ENCODE measurements at places on chromosomes 13 and 19. TPM values are rescaled to one million over a fixed set of nuclear protein-coding genes. Genes with fewer than 3 reads are reported as not detected.

Gene RXFP2
- polyA plus RNA-seq: 0.89 TPM

- DNase-seq: no peak
Measured at GRCh38 chr13:73748404-73748803, 385.8 kb downstream of the KLF12 start.

DNA sequence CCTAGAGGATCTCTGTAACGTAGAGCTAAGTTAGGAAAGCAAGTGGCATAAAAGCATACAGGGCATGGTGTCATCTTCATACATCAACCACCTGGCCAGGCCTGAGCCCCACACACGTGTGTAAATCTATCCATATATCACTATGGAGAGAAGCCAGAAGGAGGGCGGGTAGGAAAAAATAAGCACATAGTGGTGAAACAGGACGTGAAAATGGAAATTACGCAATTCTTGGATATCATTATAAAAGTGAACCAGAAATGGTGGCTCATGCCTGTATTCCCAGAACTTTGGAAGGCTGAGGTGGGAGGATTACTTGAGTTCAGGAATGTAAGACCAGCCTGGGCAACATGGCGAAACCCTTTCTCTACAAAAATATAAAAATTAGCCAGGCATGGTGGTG lies 43.4 kb downstream of the PDCD5 start:
- DNase-seq: no peak

Gene TMEM255B
- polyA plus RNA-seq: 7.0 TPM

GRCh38 chr13:27043013-27043412 lies 128.6 kb downstream of the USP12 start:
- no peak for DNase-seq

Gene RAB20
- polyA plus RNA-seq: 8.5 TPM

- no peak for DNase-seq
Measured at GRCh38 chr19:17778968-17779929, 15.7 kb upstream of the B3GNT3 start.

Gene PIK3R2
- polyA plus RNA-seq: 30.4 TPM

Gene NANOS3
- polyA plus RNA-seq: 1.3 TPM

DNA sequence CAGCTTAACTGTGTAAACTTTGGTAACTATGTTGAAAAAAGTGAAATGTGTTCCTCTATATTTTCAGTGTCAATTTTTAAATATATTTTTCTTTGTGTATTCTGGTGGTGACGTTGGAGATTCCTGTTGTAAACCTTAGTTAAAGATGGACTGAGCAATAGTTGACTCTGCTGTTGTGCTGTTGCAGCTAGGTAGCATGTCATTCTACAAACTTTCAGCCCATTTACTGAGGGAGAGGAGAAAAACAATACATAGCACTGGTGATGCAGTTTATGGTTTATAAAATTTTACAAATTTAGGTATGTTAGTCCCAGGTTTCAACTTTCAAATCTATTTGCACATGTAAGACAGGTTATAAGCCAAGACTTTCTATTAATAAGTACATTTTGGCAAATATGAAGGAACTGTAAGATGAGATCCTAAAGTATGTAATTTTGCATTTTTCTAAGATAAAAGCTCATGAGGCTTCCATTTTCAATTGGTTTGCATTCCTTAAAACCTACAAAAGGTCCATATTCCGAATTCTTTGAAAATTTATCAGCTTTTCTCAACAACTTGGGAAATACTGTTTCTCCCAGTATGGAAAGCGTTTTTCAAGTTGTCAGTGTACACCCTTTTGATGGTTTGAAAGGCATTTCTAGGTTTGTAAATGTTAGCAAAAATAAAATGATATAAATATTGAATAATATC lies 1.5 kb downstream of the NDFIP2 start:
- no peak for DNase-seq

DNA sequence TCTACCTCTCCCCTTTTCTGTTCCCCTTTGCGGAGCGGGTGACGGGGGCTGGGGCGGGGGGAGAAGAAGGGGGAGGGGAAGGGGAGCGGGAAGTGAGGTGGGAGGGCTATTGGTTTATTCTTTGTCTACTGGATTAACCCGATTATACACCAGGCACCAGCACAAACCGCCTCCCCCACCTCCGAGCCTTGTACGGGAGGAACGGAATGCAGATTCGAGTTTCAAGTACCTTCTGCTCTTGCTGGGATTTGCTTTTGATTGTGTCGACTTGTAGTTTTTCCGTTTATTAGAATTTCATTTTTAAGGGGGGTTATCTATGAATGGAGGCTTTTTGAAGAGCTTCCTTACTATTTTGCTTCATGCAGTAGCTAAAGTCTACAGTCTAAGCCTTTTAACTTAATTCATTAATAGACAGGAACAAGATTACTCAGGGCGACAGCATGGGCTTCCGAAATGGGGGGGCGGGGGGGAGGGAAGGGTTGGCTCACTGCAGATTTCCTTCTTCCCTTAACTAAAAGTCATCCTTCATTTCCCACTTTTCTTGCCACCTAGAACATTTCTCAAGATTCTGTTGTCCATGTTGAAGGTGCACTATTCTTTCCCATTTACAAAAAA lies 937 bp upstream of the SPRY2 start:
- DNase-seq: no peak

Gene CERS1
- 7.2 TPM for polyA plus RNA-seq

Gene C19orf67
- polyA plus RNA-seq: 0.11 TPM

Gene ZNF582
- 14.2 TPM for polyA plus RNA-seq

- no peak for DNase-seq
Measured at GRCh38 chr13:110237875-110238817, 68.8 kb downstream of the COL4A1 start.

GRCh38 chr13:49351871-49352270 lies 92.0 kb downstream of the CAB39L start:
- DNase-seq: no peak

Gene NUMBL
- polyA plus RNA-seq: 15.9 TPM

GRCh38 chr19:34686455-34686854 lies 9.0 kb downstream of the ZNF302 start:
- no peak for DNase-seq

DNA sequence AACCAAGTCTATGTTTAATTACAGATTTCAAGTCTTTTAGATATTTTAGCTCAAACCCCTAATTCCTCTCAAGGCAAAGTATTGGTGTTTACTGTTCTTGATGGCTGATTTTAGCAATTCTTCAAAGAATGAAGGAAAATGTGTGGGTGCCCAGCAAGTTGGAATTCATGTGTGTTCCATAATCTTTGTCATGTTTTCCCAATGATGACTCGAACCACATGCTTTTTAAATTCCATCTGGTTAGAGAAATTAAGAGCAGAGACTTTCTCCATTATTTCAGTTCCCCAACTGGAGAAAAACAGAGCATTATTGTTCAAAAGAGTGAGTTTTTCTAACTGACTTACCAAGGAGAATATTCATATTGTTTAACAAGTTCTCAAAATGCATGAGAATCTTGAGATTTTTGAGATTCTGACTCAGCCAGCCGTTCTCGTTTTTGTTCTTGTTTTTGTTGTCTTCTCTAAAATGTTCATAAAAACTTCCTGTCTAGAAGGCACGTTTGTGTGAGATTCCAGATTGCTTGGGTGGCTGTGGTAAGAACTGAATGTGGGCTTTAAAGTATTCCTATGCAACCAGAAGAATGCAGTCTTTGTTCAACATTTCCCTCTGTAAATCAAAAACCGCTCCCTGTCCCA lies 404.7 kb downstream of the IRS2 start:
- no peak for DNase-seq

DNA sequence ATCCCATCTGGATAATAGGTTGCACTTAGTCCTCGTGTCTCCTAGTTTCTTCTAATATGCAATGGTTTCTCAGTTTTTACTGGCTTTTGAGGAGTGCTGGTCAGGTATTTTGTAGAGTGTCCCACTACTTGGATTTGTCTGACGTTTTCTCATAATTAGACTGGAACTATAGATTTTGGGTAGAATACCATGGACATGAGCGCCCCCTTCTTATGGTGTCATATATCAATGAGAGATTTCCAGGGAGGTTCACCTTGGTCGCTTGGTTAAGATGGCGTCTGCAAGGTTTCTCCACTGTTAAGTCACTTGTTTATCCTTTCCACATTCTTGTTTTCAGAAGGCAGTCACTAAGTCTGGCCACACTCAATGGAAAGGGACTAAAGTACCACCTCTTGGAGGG lies 6.7 kb downstream of the SOHLH2 start:
- no peak for DNase-seq

- DNase-seq: no peak
Measured at GRCh38 chr13:73733706-73734105, 400.5 kb downstream of the KLF12 start.

GRCh38 chr13:78383071-78383484 lies 220.3 kb downstream of the POU4F1 start:
- no peak for DNase-seq

Gene RFPL4A
- polyA plus RNA-seq: not detected

Gene ZNF525
- polyA plus RNA-seq: 9.9 TPM

Gene GRK1
- polyA plus RNA-seq: 0.08 TPM

Gene OR7C1
- polyA plus RNA-seq: 0.12 TPM

Gene PEG3
- polyA plus RNA-seq: 85.0 TPM

Gene BRME1
- polyA plus RNA-seq: 7.3 TPM

- DNase-seq: no peak
Measured at GRCh38 chr13:28792992-28793391, 27.1 kb upstream of the MTUS2 start.

DNA sequence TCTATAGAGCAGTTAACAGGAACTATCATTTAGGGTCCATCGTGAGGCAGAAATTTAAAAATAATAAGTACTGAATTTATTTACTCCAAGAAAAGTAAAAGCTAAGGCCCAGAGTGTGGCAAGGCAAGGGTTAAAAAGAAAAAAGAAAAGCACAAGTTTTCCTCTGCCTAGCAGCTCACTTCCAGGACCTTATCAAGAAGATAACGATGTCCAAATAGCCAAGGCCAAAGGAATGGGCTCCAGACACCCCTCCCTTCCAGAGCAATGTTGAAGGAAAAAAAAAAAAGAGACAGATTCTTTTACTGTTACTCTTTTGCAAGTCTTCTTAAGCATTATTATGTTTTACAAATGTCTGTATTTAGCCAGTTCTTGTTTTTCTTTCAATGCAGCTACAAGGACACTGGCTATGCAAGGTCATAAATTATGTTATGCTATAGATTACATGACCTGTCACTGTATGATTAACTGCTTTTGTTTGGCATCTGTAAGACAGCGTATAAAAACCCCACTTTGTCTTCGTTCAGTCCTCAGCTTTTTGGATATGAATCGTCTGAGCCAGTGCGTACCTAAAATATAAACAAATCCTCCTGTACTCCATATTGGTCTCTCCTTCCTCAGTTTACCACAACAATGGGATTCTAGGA lies 2.9 kb upstream of the ZNF700 start:
- DNase-seq: no peak

GRCh38 chr19:41748012-41748411 lies 7.3 kb upstream of the CEACAM6 start:
- DNase-seq: no peak

GRCh38 chr13:98522371-98522770 lies 54.5 kb downstream of the STK24 start:
- no peak for DNase-seq

- no peak for DNase-seq
Measured at GRCh38 chr19:1833540-1833939, 14.7 kb downstream of the REXO1 start.

- DNase-seq: peak; percentile 30
Measured at GRCh38 chr19:39590265-39590664, 12.1 kb upstream of the LGALS13 start.

GRCh38 chr19:34150558-34150957 lies 21.7 kb upstream of the LSM14A start:
- DNase-seq: no peak

GRCh38 chr13:36674337-36675212 lies 755 bp downstream of the SERTM1 start:
- no peak for DNase-seq

Gene ZNF541
- polyA plus RNA-seq: 0.27 TPM

Gene IGFL1
- polyA plus RNA-seq: not detected

GRCh38 chr19:21850656-21851255 lies 14.8 kb upstream of the ZNF43 start:
- DNase-seq: no peak
